Activated CD4-positive, alpha-beta T cell treated with anti-CD3 and anti-CD28 coated beads for 1 hour (primary cell): ENCODE measurements at places on chromosomes 3 and 15.

GRCh38 chr3:67647390-67647878 is 7.0 kb downstream of the SUCLG2 start:
- no peak for DNase-seq

DNA sequence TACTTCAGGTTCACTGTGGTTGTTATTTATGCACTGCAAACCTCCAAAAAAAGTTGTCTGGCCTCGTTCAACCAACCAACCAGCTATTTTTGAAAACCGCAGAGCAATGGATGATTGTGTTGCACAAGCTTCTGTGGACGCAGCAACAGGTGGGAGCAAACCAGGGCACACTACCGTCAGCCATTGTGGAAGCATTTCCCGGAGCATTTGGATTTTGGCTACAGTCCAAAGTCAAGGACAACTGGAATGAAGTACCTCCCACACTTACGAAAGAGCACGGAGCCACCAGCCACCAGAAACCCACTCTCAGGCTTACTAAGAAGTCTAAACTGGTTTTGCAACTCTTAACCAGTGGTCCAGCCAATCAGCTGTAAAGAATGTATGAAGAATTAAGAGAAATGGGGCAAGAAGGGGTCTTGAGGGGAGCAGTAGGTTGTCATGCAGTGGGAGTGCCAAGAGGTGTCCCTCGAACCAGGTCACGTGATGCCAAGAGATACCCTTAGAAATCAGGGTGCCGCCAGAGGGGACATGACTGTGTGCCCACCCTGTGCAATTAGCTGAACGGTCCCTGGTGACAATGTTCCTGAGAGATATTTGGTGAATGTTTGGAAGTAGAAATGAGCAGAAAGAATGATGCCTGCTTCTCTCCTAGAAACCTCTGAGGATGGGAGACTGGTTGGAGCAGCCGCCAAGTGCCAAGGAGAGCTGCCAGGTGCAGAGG is 68.9 kb upstream of the PCSK6 start:
- DNase-seq, result no peak

GRCh38 chr15:38225381-38225780 is 27.3 kb upstream of the SPRED1 start:
- DNase-seq, result no peak

DNA sequence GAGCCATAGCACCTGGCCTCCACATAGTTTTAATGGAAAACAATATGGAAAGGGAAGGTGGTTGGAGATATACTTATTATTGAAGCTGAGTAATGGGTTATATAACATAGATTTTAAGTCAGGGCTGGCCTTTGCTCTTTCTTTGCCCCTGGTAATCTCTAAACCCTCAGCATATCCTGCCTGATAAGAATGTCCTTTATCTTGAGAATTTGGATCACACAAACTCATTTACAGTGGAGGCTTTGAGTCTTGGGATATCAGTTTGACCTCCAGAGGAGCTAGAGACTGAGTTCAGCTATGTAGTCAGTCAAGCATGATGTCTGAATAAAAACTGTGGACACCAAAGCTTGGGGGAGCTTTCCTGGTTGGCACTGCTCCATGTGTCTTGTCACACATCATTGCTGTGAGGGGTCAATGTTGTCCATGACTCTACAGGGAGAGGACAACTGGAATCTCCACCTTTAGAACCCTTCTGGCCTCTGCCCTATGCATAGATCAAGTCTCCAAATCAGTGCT is 9.0 kb upstream of the C3orf33 start:
- no peak for DNase-seq

DNA sequence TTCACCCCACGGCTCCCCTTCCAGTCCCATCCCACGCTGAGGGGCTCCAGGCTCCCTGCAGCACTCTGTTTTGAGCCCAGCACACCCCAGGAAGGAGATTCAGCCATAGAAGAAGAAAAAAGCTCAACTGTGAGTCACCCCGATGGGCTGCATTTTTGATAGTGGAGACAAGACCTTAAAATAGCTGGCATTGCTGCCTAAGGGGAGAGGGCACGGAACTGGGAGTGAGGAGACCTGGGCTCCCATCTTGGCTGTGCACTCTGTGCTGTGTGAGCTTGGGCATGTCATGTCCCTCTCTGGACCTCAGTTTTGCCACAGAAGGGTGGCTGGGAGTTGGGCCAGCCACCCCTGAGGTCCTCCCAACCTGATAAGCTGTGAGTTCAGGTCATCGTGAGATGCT is 57.2 kb upstream of the SMAD6 start:
- DNase-seq, result no peak

GRCh38 chr3:101690972-101691371 is 4.5 kb upstream of the RPL24 start:
- DNase-seq, result no peak

- no peak for DNase-seq
These were observed 33.8 kb upstream of the GYG1 start for GRCh38 chr3:148957586-148957985.
